A549 treated with dexamethasone at 1 μM for 4 hours (cell line): ENCODE measurements at places on chromosomes 16 and 17. TPM values are rescaled to one million over a fixed set of nuclear protein-coding genes. Genes with fewer than 3 reads are reported as not detected.

The PNPO gene
- 20.2 to 29.4 TPM (median 28.0 TPM) in 5 replicates for total RNA-seq

The SLC5A11 gene
- total RNA-seq, result 0.23 to 0.52 TPM (median 0.27 TPM) in 5 replicates

The TNP2 gene
- not detected in 5 replicates for total RNA-seq

The HS3ST3A1 gene
- total RNA-seq, result 0.47 to 0.70 TPM (median 0.66 TPM) in 5 replicates

The FN3K gene
- 6.3 to 10.9 TPM (median 9.4 TPM) in 5 replicates for total RNA-seq

The FBF1 gene
- total RNA-seq, result 3.8 to 8.2 TPM (median 7.2 TPM) in 5 replicates

The CTRL gene
- total RNA-seq, result 0.63 to 2.0 TPM (median 1.5 TPM) in 5 replicates

The PPP1R1B gene
- 0.09 to 0.21 TPM (median 0.14 TPM) in 5 replicates for total RNA-seq

The MED1 gene
- 26.6 to 41.0 TPM (median 36.5 TPM) in 5 replicates for total RNA-seq

The HAGHL gene
- total RNA-seq, result 15.8 to 17.8 TPM (median 16.5 TPM) in 5 replicates
